ENCODE measurements at places on chromosomes 5 and 9.

GRCh38 chr5:133910571-133910970, 57.9 kb downstream of the C5orf15 start:
- H3K27me3 ChIP-seq, result peaks cover 22% of the 10 kb centered on the region
- no peak for DNase-seq
- H3K4me1 ChIP-seq, result peaks cover 4% of the 10 kb centered on the region
- no peak overlapping the region for H3K4me3 ChIP-seq
- H3K27ac ChIP-seq, result no peak overlapping the region
- H3K36me3 ChIP-seq, result no peaks in the 10 kb centered on the region

GRCh38 chr9:12856603-12857002, 81.8 kb downstream of the LURAP1L start:
- peak overlapping the region; percentile 48 for H3K27ac ChIP-seq
- H3K27me3 ChIP-seq, result no peaks in the 10 kb centered on the region
- H3K4me3 ChIP-seq, result no peak overlapping the region
- no peak for DNase-seq

GRCh38 chr9:93127395-93127911, 6.6 kb downstream of the NINJ1 start:
- no peak overlapping the region for H3K4me3 ChIP-seq
- H3K27me3 ChIP-seq, result no peaks in the 10 kb centered on the region
- peaks cover 11% of the 10 kb centered on the region for H3K4me1 ChIP-seq
- no peak for DNase-seq

DNA sequence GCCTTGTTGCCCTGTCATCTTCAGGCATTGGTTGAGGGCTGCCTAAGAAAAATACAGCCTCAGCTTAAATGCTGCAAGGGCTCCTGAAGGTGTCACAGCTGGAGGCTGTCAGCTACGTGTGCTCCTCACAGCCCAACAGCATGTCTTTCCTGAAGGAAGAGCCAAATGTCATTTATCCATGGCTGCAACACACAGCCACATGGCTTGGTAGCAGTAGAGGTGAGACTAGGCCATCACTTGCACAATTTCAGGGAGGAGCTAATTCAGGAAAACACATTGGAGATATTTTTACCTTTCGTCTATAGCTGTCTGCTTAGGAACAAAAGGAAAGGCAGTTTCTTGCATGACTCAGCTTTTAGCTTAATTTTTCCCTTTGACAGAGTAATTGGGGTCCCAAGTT, 260.7 kb downstream of the SYK start:
- DNase-seq, result peak; percentile 3
- H3K27ac ChIP-seq, result no peak overlapping the region
- peaks cover 3% of the 10 kb centered on the region for H3K27me3 ChIP-seq
- H3K36me3 ChIP-seq, result peaks cover 3% of the 10 kb centered on the region
- H3K4me3 ChIP-seq, result no peak overlapping the region

- H3K4me1 ChIP-seq, result peaks cover 7% of the 10 kb centered on the region
- no peak overlapping the region for H3K27ac ChIP-seq
- H3K4me3 ChIP-seq, result no peak overlapping the region
- H3K36me3 ChIP-seq, result peaks cover 5% of the 10 kb centered on the region
- H3K27me3 ChIP-seq, result no peaks in the 10 kb centered on the region
Observed at GRCh38 chr9:34256987-34257585, 72.0 kb downstream of the KIF24 start.

DNA sequence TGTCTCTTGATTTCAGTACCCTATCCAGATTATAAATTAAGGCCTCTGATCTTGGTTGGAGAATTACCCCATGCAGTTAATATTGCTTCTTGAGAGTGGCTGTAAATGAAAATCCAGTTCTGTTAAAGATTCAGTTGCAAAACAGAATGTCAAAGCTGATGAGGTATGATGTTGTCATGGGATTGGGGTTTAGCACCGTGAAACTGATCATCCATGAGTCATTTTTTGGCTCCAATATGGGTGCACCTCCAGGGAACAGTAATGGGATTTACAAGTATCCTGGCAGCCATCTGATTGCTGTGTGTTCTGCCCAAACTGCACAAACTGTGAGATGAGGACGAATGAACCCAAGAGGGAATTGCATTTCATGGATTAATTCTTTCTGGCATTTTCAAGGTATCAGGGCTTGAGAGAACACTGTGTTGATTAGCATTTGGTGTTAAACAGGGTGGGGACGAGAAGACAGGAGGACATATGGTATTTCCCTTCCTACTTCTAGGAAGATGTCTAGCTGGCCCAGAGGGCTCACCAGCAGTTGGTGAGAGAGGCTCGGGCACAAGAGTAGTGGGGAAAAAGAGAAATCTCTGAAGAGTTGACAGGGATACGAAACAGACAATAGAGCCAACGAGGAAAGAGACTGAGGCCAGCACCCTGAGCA, 214.7 kb downstream of the GAS1 start:
- no peak overlapping the region for H3K27ac ChIP-seq
- no peaks in the 10 kb centered on the region for H3K27me3 ChIP-seq
- peaks cover 24% of the 10 kb centered on the region for H3K4me1 ChIP-seq
- H3K36me3 ChIP-seq, result peaks cover 4% of the 10 kb centered on the region

GRCh38 chr9:93486268-93486667, 32.9 kb upstream of the FAM120AOS start:
- peak overlapping the region; percentile 10 for H3K27ac ChIP-seq
- H3K36me3 ChIP-seq, result peaks cover 28% of the 10 kb centered on the region
- no peaks in the 10 kb centered on the region for H3K27me3 ChIP-seq
- DNase-seq, result no peak
- H3K4me3 ChIP-seq, result no peak overlapping the region

- no peaks in the 10 kb centered on the region for H3K36me3 ChIP-seq
- peaks cover 18% of the 10 kb centered on the region for H3K4me1 ChIP-seq
- no peak overlapping the region for H3K4me3 ChIP-seq
- no peak overlapping the region for H3K27ac ChIP-seq
- no peaks in the 10 kb centered on the region for H3K27me3 ChIP-seq
Observed at GRCh38 chr9:106284296-106284695, 578.7 kb upstream of the ZNF462 start.

Data from type B pancreatic cell (in vitro differentiated cells).